ENCODE measurements at places on chromosomes 11 and 22.

- no peak for DNase-seq
Measured at GRCh38 chr11:66653123-66653522, 14.6 kb downstream of the RBM4 start.

GRCh38 chr11:106012744-106013143 is 9.3 kb downstream of the MSANTD4 start:
- DNase-seq: no peak

- DNase-seq: no peak
Measured at GRCh38 chr11:111694851-111695250, 71.3 kb downstream of the PPP2R1B start.

- no peak for DNase-seq
Measured at GRCh38 chr11:62680825-62681240, 2.0 kb upstream of the UBXN1 start.

DNA sequence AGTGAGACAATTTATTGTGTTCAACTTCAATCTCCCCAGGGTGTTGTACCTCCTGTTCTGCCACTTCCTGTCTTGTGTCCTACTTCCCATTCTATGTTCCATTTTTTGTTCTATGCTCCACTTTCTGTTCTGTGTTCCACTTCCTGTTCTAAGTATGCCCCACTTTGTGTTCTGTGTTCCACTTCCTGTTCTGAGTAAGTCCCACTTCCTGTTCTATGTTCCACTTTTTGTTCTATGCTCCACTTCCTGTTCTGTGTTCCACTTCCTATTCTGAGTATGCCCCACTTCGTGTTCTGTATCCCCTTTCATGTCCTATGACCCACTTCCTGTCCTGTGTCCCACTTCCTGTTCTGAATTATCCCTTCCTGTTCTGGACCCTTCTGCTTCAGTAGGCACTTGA is 732.7 kb downstream of the TBC1D22A start:
- no peak for DNase-seq

DNA sequence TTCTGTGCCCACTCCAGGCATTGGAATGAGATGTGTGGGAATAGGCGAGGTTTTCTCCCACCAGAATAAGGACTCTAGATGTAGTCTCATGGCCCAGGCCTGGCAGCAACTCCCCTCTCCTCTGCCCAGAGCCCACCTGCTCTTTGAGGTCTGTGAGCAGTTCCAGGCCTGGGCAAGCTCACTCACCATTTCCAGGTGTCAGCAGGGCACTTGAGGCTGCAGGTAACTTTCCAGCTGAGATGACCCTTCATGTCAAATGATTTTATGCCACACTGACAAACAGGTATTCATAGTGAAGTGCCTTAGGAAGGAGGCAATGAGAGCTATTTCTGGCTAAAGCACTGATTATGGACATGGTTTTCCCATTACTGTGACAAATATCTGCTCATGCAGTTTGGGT is 123.3 kb upstream of the CCDC90B start:
- no peak for DNase-seq

DNA sequence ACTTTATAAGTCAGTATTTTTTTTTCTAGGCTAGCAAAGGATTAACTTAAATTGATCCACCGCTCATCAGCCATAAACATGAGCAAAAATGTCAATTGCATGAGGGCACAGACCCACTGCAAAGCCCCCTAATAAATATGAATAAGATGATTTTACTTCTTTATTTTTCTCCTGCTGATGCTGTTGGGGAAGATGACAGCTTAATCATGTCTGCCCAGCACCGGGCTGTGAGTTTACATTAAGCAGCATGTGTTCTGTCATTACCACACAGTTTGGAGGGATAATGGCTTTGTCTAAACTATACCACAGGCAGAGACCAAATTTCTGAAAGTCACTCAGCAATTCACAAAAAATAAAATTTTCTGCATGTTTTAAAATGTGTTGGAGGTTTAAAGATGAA is 346.3 kb downstream of the LRRC4C start:
- no peak for DNase-seq
